ENCODE measurements at places on chromosomes 13 and 19. TPM values are rescaled to one million over a fixed set of nuclear protein-coding genes. Genes with fewer than 3 reads are reported as not detected.

The SHANK1 gene
- total RNA-seq, result 0.06 TPM

The TMPRSS9 gene
- total RNA-seq, result 0.19 TPM

The CDX2 gene
- not detected for total RNA-seq

The KRTDAP gene
- total RNA-seq, result 85.6 TPM

The A1BG gene
- total RNA-seq, result 25.1 TPM

The NCCRP1 gene
- total RNA-seq, result 299 TPM

The NLRP13 gene
- not detected for total RNA-seq

The IZUMO2 gene
- not detected for total RNA-seq

The FBN3 gene
- not detected for total RNA-seq

The FFAR2 gene
- 2.5 TPM for total RNA-seq

The TGFBR3L gene
- not detected for total RNA-seq

The PRRG2 gene
- 9.3 TPM for total RNA-seq

The SSC5D gene
- 0.40 TPM for total RNA-seq

The TPTE2 gene
- total RNA-seq, result not detected

The ZNF358 gene
- 15.7 TPM for total RNA-seq

The FGF21 gene
- not detected for total RNA-seq

The SYCN gene
- total RNA-seq, result not detected

The CEACAM3 gene
- 1.3 TPM for total RNA-seq

The GPR4 gene
- total RNA-seq, result 1.4 TPM

The IL12RB1 gene
- 1.1 TPM for total RNA-seq

The MCOLN1 gene
- total RNA-seq, result 5.7 TPM

The PSG11 gene
- not detected for total RNA-seq

The ADM5 gene
- 1.1 TPM for total RNA-seq

The TEX101 gene
- not detected for total RNA-seq

The FCAR gene
- total RNA-seq, result 0.61 TPM

The HCST gene
- not detected for total RNA-seq

The RNF17 gene
- not detected for total RNA-seq

The SYNGR4 gene
- not detected for total RNA-seq

The DHRS12 gene
- total RNA-seq, result 10.0 TPM

The DAZAP1 gene
- 76.0 TPM for total RNA-seq

The SELENOV gene
- not detected for total RNA-seq

The IGSF23 gene
- total RNA-seq, result not detected

The CEACAM21 gene
- total RNA-seq, result not detected

The TNNI3 gene
- not detected for total RNA-seq

The P2RY11 gene
- total RNA-seq, result 8.1 TPM

The TMEM59L gene
- not detected for total RNA-seq

The C2CD4C gene
- total RNA-seq, result 0.56 TPM

The CFAP97D2 gene
- total RNA-seq, result not detected

The FBXO17 gene
- 3.9 TPM for total RNA-seq

The ASPDH gene
- not detected for total RNA-seq

The KLK14 gene
- not detected for total RNA-seq

The PTH2 gene
- total RNA-seq, result not detected

The SMAD9 gene
- total RNA-seq, result 3.4 TPM

The KLK6 gene
- 160 TPM for total RNA-seq

The GRIN2D gene
- total RNA-seq, result 0.09 TPM

The UBE2L5 gene
- not detected for total RNA-seq

The CRX gene
- total RNA-seq, result not detected

The NLRP7 gene
- not detected for total RNA-seq

The KRI1 gene
- total RNA-seq, result 30.3 TPM

The KIR3DL1 gene
- not detected for total RNA-seq

The AMH gene
- total RNA-seq, result not detected

The GPI gene
- total RNA-seq, result 99.9 TPM

The GIPR gene
- total RNA-seq, result 0.44 TPM

The NKPD1 gene
- 2.4 TPM for total RNA-seq

The CCDC122 gene
- 16.8 TPM for total RNA-seq

The ZNF541 gene
- 0.04 TPM for total RNA-seq
